SK-MEL-5 (cell line): ENCODE measurements at places on chromosomes 2 and 18. TPM values are rescaled to one million over a fixed set of nuclear protein-coding genes. Genes with fewer than 3 reads are reported as not detected.

TLX2 gene
- total RNA-seq: 0.16 and 0.55 TPM in 2 replicates

- no peak for DNase-seq
Observed at GRCh38 chr2:33727361-33728032, 128.4 kb upstream of the FAM98A start.

- no peak for DNase-seq
Observed at GRCh38 chr2:6580982-6581381, 284.7 kb downstream of the CMPK2 start.

DNA sequence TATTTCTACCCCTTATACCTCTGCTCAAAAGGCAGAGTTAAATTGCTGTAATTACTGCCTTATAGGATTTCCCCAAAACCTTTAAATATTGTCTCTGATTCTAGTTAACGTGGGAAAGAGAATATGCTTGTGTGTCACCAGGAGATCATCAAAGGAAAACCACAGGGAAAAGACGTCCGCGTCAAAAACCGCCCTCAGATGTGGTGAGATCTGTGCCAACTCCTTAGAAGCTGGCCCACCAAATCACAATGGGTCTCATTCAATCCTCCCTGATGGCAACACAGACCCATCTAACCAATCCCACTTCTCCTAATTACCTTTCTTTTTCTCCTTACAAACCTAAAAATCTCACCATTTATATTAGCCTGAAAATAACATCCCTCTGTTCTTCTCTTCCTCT lies 25.4 kb downstream of the VPS54 start:
- DNase-seq: peak; percentile 46

FOXD4L1 gene
- total RNA-seq: not detected in 2 replicates
